ENCODE measurements at places on chromosomes 7 and 10.

GRCh38 chr10:49150426-49150825 is 16.6 kb upstream of the FAM170B start:
- DNase-seq = no peak

- DNase-seq = no peak
Measured at GRCh38 chr10:32050177-32050576, 6.0 kb downstream of the KIF5B start.

DNA sequence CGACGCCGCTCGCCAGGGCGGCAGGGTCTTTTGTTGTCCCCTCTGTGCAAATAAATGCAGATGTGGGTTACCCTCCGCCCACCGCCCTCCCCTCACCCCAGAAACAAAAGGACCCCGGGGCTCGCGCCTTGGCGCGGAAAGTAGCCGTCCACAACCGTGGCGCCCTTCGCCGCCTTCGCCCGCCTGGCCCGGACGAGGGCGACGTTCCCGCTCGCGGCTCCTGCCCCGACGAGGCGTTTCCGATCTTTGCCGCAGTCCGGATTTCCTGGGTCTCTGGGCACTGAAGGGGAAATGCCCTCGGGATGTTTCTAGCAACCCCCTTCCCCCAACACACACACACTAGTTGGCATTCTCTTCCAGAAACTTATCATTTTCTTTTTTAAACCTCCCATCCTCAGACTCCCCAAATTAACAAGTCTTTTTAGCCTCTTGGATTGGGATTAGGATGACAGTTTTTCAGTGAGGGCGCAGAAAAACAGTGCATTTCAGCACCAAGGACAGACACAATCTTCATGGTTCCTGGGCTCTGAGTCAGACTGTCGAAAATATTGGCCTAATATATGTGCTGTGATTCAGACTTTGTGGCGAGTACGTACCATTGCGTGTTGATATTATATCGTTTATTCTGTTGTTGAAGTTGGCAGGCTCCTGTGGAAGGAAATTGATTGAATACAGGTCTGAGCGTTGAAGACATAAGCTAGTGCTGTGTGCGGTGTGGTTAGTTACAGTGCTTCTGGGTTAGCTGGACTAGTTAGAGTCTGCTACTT is 771 bp downstream of the PHYHIPL start:
- DNase-seq = no peak

DNA sequence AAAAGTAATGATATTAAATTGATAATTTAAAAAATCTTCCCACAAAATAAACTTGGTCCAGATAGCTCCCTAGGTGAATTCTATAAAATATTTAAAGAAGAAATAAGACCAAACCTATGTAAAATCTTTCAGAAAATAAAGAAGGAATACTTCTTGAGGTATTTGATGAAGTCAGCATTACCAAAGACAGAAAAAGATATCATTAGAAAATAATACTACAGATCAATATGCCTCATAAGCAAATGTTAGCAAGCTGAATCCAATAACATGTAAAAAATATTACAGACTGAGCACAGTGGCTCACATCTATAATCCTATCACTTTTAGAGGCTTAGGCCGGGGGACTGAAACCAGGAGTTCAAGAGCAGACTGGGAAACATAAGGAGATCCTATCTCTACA is 30.0 kb downstream of the TMEM26 start:
- DNase-seq = no peak

DNA sequence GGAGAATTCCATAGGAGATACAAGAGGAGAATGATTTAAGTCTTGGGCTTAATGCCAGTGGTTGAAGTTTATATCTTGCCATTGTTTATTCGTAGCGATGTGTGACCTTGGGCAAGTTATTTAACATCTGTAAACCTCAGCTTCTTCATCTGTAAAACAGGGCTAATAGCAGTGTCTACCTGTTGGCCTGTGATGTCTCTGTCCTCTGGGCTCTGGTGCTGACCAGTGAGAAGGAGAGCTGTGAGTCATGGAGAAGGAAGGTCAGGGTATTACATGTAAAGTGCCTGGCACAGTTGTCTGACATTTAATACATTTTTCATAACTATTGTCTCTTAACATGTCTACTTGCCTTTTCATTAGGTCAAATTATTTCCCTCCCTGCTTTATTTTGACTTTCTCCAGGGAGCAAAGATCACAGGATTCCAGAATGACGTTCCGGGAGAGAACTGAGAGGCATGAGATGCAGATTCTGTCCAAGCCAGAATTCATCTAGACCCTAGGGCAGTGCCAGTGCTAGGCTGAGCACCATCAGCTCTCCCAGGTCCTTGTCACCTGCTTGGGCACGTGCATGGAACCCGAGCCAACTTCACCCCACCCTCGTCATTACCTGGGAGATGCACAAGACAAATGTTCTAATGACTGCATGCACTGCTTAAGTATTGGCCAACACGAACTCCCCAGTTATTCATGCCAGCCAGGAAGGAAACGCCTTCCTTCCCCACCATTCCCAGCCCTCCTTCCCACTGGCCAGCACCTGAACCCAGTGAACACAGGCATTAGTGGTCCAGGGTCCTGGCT is 187.9 kb downstream of the DPY19L1 start:
- no peak for DNase-seq

- DNase-seq = no peak
Measured at GRCh38 chr7:31335161-31335856, 5.2 kb downstream of the NEUROD6 start.

GRCh38 chr7:32616625-32617024 is 121.3 kb downstream of the AVL9 start:
- no peak for DNase-seq

GRCh38 chr10:44853148-44853734 is 57.9 kb upstream of the TMEM72 start:
- DNase-seq = no peak

DNA sequence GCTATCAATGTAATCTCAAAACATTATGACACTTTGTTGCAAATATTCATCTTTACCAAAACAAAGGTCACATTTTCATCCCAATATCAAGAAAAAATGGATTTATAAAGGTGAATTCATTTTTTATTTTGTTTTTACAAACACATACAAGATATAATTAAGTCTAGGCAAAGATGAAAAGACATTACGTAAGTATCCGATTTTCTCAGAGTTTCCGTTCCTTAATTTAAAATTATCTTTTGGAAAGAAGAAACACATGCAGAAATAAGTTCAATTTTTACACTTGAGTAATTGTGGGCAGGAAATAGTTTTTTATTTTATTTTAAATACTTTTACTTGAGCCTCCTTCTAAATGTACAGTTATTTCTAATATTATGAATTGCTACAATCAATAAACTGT is 24.6 kb downstream of the RTKN2 start:
- no peak for DNase-seq

GRCh38 chr10:132607961-132608495 is 70.4 kb downstream of the INPP5A start:
- DNase-seq = no peak

GRCh38 chr10:8588135-8588534 is 533.6 kb downstream of the GATA3 start:
- no peak for DNase-seq

- no peak for DNase-seq
Measured at GRCh38 chr10:115026056-115026745, 67.0 kb upstream of the ATRNL1 start.

GRCh38 chr10:109282510-109282909 is 640.8 kb downstream of the XPNPEP1 start:
- DNase-seq = no peak

GRCh38 chr10:78255796-78256638 is 222.4 kb downstream of the RPS24 start:
- no peak for DNase-seq

DNA sequence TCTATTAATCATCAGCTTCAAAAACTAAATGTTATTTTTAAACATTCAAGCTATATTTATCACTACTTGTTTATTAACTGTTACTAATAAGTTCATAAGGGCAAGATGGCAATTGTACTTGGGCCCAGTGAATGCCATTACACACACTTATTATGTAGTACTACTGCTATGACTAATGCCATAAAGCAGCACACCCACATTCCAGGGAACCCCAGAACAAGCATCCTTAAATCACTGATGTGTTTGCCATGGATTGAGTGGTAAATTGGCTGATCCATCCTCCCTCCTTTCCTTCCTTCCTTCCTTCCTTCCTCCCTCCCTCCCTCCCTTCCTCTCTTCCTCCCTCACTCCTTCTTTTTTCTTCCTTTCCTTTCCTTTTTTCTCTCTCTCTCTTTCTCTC is 37.4 kb upstream of the RSU1 start:
- DNase-seq = no peak

- DNase-seq = no peak
Measured at GRCh38 chr10:132868995-132869394, 73.4 kb downstream of the CFAP46 start.

GRCh38 chr10:77223526-77224460 is 413.8 kb downstream of the KCNMA1 start:
- DNase-seq = no peak

DNA sequence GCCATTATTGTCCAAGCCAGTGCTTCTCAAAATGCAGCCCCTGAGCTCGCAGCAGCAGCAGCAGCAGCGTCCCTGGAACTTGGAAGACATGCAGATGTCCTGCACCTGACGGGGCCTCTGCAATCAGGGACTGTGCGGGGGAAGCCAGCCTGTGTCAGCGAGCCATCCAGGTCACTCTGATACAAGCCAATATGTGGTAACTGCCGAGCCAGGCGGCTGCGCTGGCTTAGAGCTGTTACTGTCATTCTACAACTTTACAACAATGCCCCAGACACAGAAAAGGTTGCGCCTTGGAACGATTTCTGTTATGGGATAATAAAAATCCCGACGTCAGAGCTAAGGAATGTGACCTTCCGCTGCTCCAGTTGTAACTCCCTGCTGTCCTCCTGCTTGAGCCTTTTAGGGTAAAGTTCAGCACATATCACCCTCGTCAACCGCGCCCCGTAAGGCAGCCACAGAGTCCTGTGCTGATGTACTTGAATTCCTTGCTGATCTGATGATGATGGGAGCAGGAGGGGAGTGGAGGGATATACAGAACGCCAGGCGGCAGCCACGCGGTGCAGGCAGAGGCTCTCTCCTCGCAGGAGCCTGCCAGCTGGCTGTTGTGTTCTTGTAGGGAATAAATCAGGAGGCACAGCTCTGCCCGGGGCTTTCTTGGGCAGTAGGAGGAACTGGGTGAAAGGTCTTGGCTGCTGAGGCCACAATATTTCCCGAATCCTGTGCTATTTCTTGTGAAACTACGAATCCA is 20.0 kb upstream of the CRYGN start:
- DNase-seq = no peak

DNA sequence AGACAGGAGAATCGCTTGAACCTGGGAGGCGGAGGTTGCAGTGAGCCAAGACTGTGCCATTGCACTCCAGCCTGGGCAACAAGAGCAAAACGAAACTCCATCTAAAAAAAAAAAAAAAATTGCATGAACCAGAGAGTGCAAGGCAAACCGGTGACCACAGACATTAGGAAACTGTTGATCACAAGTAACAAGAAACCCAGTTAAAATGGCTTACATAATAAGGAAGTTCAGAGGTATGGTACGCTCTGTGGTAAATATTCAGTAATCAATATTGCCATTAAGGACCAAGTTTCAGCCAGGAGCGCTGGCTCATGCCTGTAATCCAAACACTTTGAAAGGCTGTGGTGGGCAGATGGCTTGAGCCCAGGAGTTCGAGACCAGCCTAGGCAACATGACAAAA is 9.2 kb upstream of the NT5C2 start:
- DNase-seq = no peak

GRCh38 chr7:129832701-129833227 is 120.0 kb downstream of the UBE2H start:
- DNase-seq = no peak

- DNase-seq = no peak
Measured at GRCh38 chr10:22761569-22762220, 47.3 kb upstream of the PIP4K2A start.

- no peak for DNase-seq
Measured at GRCh38 chr7:140416560-140416959, 12.7 kb downstream of the RAB19 start.

GRCh38 chr10:12907656-12908055 is 93.9 kb downstream of the CCDC3 start:
- no peak for DNase-seq

- no peak for DNase-seq
Measured at GRCh38 chr7:1249731-1250130, 17.1 kb downstream of the UNCX start.

DNA sequence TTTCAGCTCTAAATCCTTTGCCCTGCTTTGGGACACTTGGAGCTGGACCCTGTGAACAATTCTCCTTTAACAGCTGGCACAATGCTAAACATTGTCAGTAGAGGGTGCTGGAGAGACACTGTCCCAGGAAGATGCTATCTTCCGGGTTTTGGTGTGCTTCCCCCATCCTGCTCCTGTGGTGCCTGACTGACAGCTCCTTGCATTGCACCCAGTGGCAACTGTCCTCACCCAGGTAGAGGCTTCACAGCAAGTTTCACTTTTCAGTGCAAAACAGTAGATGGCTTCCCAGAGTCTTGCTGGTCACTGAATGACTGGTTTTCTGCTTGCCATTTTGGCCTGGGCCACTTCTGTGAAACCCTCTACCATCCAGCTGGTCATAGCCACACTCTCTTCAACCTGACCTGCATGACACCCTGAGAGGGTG is 77.3 kb downstream of the CDC14C start:
- no peak for DNase-seq

DNA sequence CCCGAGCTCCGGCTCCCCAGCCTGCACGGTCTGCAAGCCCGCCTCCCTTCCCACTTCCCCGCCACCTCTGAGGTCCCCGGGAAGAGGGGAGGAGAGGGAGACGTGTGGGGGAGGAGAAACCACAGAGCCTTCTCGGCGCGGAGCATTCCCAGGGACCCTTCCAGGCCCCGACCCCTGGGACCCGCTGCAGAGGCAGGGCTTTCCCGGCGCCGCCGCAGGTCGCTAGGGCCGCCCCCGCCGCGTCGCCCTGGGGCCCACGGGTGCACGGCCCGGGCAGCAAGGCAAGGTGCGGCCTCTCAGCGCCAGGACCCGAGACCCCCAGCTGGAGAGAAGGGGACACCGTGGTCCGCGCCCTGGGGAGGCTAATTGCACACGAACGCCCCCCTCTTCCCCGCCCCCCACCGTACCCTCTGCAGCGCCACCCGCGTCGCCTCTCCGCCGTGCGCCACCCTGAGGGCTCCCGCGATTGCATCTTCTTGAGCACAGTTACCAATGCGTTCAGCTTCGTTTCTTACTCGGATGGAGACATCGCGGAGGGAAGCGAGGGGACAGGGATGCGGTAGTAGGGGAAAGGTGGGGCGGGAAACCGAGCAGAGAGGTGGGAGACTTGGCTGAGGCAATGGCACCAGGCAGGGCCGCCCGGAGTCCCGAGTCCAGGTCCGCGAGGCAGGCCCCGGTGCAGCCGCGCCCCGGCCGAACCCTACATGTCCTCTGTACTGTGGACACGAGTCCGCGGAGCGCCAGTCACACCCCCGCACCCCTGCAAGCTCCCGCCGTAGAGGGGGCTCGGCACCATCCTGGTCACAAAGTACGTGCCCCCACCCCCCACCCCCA is 28.9 kb downstream of the SKIDA1 start:
- no peak for DNase-seq

DNA sequence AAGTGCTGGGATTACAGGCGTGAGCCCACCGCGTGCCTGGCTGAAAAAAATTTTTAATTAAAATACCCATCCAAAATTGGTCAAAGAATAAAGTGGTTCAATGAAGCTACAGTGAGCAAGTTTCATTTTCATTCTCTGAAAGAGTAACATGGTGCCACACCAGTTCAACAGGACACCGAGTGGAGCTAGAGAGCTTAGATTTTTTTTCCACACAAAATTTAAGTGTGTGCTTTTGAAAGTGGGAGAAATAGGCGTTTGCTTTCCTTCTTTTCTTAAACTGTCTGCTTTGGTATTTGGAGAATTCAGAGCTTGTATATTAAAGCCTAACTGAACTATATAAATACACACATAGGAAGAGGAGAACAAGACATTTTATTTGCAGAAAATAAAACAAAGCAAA is 43.4 kb downstream of the BPGM start:
- no peak for DNase-seq

- DNase-seq = no peak
Measured at GRCh38 chr10:6755781-6756460, 175.8 kb upstream of the PRKCQ start.
